ENCODE measurements at places on chromosomes 11 and 22. TPM values are rescaled to one million over a fixed set of nuclear protein-coding genes. Genes with fewer than 3 reads are reported as not detected.
A peak's percentile ranks its signal among the peaks of the same experiment; 100 is the strongest.

GRCh38 chr11:54930930-54931329 lies 224.3 kb downstream of the OR4A5 start:
- DNase-seq: no peak

The UCP3 gene
- 1.5 TPM for total RNA-seq

DNA sequence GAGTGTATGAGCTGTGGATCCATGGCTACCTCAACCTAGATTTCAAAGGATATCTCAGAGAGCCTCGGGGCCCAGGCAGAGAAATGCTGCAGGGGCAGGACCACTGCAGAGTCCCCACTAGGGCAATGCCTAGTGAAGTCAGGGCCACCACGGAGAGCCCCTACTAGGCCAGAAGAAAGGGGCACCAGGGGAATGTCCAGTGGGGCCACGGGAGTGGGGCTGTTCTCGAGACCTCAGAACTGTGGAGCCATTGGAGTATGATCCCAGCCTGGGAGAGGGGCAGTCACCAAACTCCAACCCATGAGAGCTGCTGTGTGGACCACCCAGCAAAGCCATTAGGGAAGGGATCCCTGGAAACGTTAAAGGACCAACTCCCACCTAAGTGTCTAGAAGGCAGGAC lies 24.5 kb downstream of the RTL6 start:
- DNase-seq: no peak

DNA sequence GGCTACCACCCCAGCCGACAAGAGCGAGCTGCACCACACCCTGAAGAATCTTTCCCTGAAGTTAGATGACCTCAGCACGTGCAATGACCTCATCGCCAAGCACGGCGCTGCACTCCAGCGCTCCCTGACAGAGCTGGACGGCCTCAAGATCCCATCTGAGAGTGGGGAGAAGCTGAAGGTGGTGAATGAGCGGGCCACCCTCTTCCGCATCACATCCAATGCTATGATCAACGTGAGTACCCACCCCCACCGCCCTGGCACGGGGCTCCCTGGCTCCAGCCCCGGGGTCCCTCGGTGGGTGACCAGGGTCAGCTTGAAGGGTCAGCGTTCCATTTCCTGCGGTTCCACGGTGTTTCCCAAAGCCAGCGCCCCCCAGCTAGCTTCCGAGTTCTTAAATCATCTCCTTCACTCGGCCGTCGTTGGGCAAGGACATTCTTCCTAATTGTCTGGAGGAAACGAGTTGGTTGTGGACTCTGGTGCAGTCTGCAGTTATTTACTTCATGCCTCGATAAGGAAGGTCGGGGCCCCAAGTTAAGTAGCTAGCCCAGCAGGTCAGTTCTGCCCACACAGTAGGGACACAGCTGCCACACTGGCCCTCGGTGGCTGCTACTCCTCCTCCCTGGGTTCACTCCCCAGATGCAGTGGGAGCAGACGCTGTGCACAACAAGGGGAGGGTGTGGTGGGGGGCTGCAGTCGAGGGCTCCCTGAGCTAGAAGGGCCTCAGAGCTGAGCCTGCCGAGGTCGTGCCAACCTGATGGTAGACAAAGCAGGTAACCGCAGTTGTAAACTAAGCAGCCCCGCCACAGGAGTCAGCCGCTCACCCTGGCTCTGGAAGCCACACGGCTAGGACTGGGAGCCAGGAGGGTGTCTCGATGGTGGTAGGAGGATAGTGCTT lies 97.9 kb downstream of the MORC2 start:
- peak; percentile 47 for DNase-seq

- DNase-seq: peak; percentile 76
Measured at GRCh38 chr22:22787786-22788459, 99.7 kb upstream of the IGLL5 start.
